Calu3 (cell line): ENCODE measurements at places on chromosomes 16 and 17. TPM values are rescaled to one million over a fixed set of nuclear protein-coding genes. Genes with fewer than 3 reads are reported as not detected.
A peak's percentile ranks its signal among the peaks of the same experiment; 100 is the strongest.

- peaks cover 33% of the 10 kb centered on the region for H3K4me1 ChIP-seq
- peak; percentile 77 for DNase-seq
- H3K36me3 ChIP-seq, result peaks cover 4% of the 10 kb centered on the region
- H3K4me3 ChIP-seq, result no peak overlapping the region
- no peaks in the 10 kb centered on the region for H3K27me3 ChIP-seq
- no peak overlapping the region for H3K27ac ChIP-seq
Observed at GRCh38 chr16:66894948-66895688, 14.8 kb downstream of the PDP2 start.

Gene ZFP3
- total RNA-seq, result not detected in 2 replicates

- no peaks in the 10 kb centered on the region for H3K27me3 ChIP-seq
- H3K4me3 ChIP-seq, result no peak overlapping the region
- no peaks in the 10 kb centered on the region for H3K4me1 ChIP-seq
- no peak overlapping the region for H3K27ac ChIP-seq
- DNase-seq, result no peak
- peaks cover 18% of the 10 kb centered on the region for H3K36me3 ChIP-seq
Observed at GRCh38 chr16:2686912-2687507, 4.7 kb downstream of the KCTD5 start.

DNA sequence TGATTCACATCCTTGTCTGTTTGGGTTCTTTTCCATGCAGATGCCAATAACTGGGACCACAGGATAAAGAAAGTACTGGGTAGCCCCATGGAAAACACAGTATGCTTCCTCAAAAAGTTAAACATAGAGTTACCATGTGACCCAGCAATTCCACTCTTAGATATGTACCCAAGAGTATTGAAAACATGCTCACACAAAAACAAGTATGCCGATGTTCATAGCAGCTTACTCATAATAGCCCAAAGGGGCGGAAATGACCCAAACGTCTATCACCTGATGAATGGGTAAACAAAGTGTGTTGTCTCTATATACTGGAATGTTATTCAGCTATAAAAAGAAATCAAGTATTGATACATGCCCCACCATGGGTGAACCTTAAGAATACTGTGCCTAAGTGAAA lies 55.4 kb downstream of the CYB5B start:
- no peak for DNase-seq
- no peaks in the 10 kb centered on the region for H3K27me3 ChIP-seq
- H3K4me3 ChIP-seq, result no peak overlapping the region
- no peaks in the 10 kb centered on the region for H3K36me3 ChIP-seq
- H3K27ac ChIP-seq, result no peak overlapping the region

DNA sequence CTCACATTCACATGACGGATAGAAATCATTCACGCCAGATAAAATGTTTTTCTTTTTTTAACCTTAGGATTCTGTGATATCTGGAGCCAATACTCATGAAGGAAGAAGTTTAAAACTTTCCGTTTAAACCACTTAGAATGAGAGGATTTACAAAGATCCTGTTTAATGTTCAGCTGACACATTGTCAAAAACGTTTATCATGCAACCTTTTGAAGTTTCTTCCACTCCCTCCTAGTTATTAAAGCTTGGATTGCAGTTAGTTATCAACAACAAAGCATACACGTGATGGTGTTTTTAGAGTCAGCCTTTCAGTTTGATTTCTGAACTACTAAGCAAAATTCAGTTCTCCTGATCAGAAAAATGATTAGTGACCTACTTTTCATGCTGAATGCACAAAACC lies 143.3 kb upstream of the AXIN2 start:
- no peak overlapping the region for H3K27ac ChIP-seq
- no peak overlapping the region for H3K4me3 ChIP-seq
- no peaks in the 10 kb centered on the region for H3K36me3 ChIP-seq
